ENCODE measurements at places on chromosomes 12 and 14.

DNA sequence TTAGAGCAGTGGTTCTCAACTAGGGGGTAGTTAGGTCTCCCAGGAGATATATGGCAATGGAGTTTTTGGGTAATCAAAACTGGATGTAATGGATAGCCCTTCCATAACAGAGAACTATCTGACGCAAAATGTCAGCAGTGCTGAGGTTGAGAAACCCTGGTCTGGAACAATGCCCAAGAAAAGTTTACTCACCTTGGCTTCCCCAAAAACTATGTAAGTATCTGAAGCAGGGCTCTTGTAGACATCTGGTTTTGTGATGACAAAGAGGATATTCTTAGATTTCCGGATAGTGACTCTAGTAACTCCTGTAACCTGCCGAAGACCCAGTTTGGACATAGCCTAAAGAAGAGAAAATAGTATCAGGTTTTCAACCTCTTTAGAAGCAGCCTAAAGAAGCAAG lies 11.8 kb downstream of the NACA start:
- DNase-seq = no peak

- no peak for DNase-seq
Observed at GRCh38 chr14:81559385-81559784, 25.7 kb upstream of the SEL1L start.

DNA sequence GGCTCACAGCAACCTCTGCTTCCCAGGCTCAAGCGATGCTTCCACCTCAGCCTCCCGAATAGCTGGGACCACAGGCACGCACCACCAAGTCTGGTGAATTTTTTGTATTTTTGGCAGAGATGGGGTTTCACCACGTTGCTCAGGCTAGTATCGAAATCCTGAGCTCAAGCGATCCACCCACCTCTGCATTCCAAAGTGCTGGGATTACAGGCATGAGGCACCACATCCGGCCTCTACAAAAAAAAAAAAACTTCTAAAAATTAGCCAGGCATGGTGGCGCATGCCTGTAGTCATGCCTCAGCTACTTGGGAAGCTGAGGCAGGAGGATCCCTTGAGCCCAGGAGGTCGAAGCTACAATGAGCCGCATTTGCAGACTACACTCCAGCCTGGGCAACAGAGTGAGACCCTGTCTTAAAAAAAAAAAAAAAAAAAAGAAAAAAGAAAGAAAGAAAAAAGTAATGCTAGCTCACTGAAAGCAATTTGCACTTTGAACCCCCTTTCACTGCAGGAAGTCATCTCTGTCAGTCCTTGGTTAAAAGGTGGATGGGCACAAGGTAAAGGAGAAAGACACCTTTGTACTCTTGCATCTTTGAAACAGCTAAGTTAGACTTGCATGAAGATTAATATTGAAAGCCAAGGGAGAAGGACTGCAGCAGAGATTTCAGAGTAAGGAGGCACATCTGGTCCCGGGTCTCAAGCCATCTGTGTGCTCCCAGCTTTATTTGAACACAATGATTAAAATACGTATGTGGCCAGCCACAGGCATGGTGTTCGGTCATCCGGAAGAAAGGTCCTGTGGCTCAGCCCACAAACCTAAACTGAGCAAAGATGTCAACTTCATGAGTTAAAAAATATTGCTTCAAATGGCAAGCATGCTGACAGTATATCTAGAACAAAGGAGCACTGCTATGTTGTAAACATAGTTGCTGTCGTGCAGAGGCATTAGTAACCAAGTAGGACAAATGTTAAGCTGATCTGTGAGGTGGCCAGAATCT lies 103.8 kb upstream of the HMGA2 start:
- no peak for DNase-seq

- DNase-seq = no peak
Observed at GRCh38 chr12:58416236-58416635, 474.9 kb downstream of the ATP23 start.

GRCh38 chr14:34075042-34075744 lies 124.3 kb upstream of the EGLN3 start:
- no peak for DNase-seq

DNA sequence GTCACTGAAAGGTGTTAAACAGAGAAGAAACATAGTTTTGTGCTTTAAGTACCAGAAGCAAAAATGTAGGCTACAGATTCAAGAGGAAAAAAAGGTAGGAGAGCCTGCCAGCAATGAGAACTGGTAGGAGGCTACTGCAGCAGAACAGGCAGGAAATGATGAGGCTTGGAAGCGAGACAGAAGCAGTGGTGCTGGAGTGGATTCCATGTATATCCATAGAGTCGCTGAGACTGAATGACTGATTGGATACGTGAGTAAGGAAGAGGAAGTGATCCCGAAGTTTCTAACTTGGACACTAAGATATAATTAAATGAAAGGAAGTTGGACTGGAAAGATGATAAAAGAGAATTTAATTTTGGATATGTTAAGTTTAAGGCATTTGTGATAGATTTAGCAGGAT lies 45.0 kb upstream of the CCDC91 start:
- DNase-seq = no peak

- no peak for DNase-seq
Observed at GRCh38 chr12:30989754-30990153, 63.2 kb downstream of the TSPAN11 start.

All from NCI-H1105 (cell line).